ENCODE measurements at places on chromosomes 4 and X.
A peak's percentile ranks its signal among the peaks of the same experiment; 100 is the strongest.

DNA sequence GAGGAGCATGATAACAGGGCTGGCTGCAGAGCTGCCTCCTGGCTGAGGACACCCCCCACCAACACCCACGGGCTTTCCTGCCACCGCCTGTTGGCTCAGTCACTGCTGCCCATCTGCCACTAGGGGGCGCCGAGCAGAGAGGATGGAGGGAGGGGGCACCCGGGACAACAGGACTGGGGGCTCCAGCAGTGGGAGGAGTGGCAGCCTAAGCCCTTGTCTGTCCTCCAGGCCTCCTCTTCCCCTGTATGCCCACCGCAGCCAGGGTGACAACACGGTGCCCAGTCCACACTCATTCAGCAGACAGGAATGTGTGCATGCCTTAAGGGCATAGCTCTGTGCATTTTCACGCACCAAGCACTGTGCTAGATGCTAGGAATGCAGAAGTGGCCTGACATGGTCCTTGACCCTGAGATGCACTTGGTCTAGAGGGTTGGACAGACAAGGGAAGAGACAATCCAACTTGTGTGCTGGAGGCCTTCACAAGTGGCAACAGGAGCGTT, 149.9 kb downstream of the AMMECR1 start:
- DNase-seq = peak; percentile 46

DNA sequence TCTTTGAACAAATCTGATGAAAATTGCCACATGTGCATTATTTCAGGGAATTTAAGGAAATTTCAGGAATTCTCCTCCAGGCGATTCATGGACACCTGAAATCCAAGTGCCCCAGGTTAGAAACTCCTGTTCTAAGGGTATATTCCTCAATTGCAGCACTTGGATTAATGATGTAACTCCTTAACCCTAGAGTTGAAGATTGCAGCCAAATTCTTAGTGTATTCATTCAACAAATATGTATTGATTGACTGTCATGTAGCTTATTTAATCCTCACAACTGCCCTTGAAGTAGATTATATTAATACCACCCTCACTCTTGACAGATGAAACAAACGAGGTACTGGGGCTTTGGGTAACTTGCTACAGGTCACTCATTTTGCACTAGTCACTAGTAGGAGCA, 11.3 kb downstream of the CETN2 start:
- DNase-seq = no peak

DNA sequence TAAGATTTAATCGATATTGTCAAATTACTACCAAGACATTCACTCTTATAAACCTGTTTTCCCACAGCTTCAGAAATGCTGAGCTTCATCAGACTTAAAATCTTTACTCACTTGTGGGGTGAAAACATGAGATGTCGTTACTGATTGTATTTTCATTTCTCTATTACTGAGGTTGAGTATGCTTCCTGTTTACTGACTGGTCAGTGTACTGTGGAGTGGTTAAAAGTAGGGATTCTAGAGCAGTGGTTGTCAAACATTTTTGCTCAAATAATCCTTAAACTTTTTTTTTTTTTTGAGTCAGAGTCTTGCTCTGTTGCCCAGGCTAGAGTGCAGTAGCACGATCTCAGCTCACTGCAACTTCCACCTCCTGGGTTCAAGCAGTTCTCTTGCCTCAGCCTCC, 50.3 kb downstream of the NSUN7 start:
- no peak for DNase-seq

DNA sequence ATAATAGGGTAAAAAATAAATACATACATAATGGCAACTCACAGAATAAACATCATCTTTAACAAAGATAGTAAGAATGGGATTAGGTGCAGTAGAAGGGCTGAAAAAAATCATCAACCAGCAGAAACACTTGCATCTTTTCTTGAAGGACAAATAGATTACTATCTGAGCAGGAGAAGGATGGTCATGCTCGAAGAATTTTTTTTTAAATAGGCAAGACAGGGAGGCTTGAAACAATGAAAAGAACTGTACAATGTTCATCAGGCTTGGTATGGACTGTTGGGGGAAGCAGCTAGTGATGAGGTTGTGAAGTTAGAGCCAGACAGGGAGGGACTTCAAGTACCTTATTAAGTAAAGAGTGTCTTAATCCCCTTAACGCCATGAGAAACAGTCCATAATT, 167.4 kb upstream of the LDB2 start:
- no peak for DNase-seq

DNA sequence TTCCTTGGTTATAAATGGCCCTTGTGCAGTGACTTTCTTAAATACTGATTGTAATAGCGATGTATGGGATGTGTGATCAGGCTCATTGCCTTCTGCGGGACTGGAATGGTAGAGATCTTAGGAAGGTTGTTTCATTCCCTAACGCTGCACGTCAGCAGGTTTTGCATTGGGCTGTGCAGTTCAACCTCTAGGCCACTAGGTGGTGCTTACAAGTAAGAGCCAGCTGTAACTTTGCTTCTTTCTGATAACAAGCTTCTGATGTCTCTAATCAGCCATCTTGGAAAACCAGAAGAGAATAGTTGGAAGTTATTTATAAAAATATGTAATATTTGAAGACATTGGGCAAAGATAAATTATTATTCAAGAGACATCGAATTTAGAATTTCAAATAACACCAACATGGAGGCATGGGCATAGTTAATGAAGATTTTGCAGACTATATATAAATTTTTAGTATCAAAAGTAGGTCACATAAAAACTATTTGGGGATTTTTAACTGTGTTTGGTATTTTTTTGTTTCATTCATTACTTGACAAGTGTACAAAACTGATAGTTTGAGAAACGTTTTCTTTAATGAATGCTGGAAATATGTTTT, 339.7 kb upstream of the PCDH7 start:
- DNase-seq = no peak

DNA sequence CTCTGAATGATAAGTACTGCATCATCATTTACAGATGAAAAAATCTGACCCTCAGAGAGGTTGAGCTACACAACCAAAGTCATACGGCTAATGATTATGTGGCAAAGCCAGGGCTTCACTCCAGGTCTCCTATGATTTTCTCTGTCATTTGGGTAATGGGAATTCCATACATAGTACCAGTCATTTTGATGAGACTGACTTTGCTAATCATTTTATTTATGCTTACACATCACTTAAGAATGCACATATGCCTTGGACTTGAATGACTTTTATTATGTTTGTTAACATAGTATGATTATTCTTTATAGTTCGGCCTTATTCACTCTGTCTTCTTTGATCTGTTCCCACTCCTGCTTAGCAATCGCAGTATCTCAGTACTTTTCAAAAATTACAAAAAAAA, 255.1 kb upstream of the GPRIN3 start:
- no peak for DNase-seq

DNA sequence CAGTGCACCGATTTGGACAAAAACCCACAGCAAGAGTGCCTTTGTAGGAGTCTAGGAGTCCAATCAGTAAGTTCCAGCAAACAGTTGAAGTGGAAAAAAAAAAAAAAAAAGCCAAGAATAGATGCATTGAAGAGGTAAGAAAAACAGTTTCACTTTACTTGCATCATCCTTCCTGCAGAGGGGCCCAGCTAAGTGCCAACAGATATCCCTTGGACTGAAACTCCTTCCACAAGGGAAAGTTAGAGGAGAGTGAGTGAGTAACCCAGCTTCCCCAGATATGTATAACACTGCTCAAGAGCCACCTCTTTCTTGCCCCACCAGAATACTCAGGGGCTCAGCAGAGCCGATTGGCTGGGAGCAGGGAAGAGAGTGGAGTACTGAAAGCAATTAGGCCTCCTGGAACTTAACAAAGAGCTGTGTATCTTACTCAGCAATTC, 617.7 kb upstream of the SMIM31 start:
- no peak for DNase-seq

DNA sequence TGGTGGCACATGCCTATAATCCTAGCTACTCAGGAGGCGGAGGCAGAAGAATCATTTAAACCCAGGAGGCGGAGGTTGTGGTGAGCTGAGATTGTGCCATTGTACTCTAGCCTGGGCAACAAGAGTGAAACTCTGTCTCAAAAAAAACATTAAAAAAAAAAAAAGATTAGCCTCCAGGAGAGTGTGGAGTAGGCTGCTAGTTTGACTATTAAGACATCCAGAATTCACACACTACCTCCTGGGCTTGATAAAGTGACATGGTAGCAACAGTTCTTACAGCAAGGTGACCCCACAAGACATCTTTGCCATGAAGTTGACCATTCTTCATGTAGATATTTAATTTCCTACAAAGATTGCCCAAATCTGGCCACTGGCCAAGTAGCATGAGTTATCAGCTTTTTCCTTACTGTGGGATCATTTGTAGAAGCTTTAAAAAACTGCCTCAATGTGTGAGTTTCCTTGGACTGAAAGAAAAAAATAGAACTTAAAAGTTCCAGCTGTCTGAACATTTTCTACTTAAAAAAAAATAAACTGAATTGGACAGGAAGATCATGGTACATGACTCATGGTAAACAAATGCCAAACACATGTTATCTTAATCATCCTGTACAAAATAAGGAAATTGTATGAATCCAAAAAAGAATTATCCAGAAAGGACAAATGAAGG, 35.3 kb upstream of the SPRY1 start:
- no peak for DNase-seq

DNA sequence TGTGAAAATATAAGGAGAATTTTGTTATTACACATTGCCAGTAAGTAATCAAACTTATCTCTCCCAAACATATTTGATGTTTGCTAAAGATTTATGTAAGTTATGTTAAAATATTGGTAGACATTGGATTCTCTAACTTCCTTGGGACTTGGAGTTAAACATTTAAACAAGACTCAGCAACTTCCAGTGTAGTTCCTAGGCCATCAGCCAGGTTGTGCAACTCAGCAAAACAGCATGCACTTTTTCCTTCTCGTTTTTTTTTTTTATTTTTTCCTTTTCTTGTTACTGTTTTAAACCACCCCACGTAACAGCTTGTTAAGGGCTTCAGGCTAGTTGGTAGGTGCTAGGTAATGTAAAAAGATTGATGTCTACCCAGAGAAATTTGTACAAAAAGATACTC, 510.4 kb downstream of the ANKRD50 start:
- no peak for DNase-seq

- no peak for DNase-seq
These were observed 580 bp upstream of the PLS3 start for GRCh38 chrX:115560211-115560977.

DNA sequence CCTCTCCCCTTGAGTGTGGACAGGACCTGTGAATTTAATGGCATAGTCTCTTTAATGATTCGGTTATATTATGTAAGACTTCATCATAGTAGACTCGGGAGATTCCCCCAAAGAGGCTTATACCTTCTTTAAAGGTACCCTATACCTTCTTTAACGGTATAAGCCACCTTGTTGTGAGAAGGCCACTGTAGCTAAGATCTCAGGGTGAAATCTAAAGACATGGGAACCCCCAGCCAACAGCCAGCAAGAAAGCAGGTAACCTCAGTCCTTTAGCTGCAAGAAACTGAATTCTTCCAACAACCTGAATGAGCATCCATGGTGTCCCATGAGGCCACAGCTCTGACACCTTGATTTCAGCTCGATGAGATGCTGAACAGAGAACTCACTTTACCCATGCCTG, 931 bp downstream of the DDX60 start:
- DNase-seq = peak; percentile 16

DNA sequence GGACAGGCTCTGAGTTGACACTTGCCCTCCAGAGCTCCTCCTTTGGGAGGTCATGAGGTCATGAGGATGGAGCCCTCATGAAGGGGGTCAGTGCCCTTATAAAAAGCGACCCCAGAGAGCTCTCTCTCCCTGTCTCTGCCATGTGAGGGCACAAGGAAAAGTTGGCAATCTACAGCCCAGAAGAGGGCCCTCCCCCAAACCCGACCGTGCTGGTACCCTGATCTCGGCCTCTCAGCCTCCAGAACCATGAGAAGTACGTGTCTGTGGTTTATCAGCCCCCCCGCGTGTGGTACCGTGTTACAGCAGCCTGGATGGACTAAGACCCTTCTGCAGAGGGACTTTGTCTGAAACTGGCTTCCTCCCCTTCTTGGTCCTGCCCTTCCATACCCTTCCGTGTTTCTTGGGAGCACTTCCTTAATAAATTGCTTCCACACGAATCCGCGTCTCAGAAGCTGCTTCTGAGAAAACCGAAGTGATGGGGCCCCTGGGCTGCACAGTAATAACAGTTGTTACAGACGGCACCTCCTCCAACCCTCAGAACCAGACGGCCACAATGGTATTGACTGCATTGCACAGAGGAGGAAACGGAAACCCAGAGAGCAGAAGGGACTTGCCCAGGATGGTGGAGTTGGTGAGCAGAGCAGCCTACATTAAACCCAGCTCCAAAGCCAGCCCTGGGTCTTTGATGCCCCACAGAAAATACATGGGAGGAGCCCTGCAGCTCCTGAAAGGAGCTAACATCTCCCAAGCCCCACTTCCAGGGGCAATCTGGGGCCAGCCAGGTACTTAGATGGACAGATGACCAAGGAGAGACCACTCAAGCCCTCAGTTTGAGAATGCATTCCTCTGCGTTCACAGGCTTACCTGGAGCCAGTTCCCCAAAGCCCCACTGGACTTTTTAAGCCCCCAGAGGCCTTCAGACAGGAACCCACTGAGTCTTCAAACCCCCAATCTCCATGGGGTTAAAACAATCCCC, 242.7 kb downstream of the BCOR start:
- DNase-seq = peak; percentile 89

DNA sequence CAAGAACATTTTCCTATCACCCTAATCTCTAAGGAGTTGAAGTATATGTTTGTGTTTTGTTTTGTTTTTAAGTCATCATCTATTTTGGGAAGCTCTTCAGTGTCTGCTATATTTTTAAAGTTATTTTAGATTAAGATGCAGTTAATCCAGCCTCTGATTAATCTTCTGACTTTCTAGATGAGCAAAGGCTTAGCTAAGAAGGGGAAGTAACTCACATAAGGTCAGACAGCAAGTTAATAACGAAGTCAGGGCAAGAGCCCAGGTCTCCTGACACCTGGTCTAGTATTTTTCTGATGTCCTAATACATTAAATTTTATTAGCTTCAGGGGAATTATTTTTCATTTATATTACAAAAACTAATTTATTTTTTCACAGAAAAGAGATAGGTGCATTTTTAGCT, 168.5 kb downstream of the SOWAHB start:
- DNase-seq = no peak

DNA sequence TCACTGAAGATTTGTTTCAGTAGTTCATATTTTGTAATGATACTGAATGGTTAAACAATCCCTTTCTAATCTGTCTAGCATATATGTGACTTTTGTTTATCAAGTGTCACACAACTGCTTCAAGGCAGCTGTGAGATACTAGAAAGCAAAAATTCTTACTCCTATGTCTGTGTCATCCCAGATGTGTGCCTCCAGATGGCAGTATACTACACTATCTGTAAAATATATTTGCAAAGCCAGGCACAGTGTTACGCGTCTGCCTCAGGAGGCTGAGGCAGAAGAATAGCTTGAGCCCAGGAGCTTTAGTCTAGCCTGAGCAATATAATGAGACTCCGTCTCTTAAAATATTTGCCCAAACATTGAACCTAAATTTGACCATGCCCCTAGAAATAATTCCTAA, 4.0 kb downstream of the NUDT10 start:
- DNase-seq = peak; percentile 40

GRCh38 chr4:109801895-109802319, at the start of gene CFI:
TSS of gene CFI (minus strand) at chr4:109801999. CDS start at chr4:109801971, 28 bp downstream.
- no peak for DNase-seq

GRCh38 chrX:119266364-119266995, 30.4 kb downstream of the PGRMC1 start:
- peak; percentile 26 for DNase-seq

- DNase-seq = no peak
These were observed 142.3 kb upstream of the SLIT2 start for GRCh38 chr4:20109391-20109790.

GRCh38 chr4:184721254-184721653, 12.6 kb downstream of the CENPU start:
- DNase-seq = no peak

Measured in CD4-positive, alpha-beta T cell treated with Interleukin-2 at 100 ng/mL for 4 hours (primary cell).